ENCODE measurements at places on chromosomes 5 and 9.

DNA sequence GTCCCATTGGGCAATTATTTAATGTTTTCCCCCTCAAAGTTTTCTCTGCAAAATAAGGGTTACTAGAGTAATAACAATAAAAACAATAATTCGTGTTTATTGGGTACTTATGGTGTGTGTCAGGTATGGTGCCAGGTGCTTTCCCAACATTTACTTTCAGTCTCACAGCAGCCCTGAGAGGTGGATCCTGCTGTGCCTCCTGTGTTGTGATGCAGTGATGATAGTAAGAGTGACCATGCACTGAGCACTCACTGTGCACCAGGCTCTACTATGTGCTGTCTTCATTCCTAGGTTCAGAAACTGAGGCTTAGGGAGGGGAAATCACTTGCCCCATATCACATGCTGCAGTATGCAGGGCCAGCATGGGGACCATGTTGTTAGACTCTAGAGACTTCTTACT lies 15.5 kb downstream of the OTULINL start:
- no peak for DNase-seq

GRCh38 chr9:133375116-133375723 lies 640 bp downstream of the SURF4 start:
- DNase-seq, result no peak

- DNase-seq, result no peak
These were observed 28.8 kb downstream of the CNTFR start for GRCh38 chr9:34560599-34561214.

GRCh38 chr5:72647806-72648205 lies 140.6 kb upstream of the ZNF366 start:
- DNase-seq, result no peak

- DNase-seq, result no peak
These were observed 312.4 kb downstream of the DOCK8 start for GRCh38 chr9:526904-527591.

Measured in BJ (cell line).